Left colon (tissue), 2 donors: ENCODE measurements at places on chromosomes 5 and 9. TPM values are rescaled to one million over a fixed set of nuclear protein-coding genes. Genes with fewer than 3 reads are reported as not detected.
A peak's percentile ranks its signal among the peaks of the same experiment; 100 is the strongest.

- DNase-seq = no peak
Observed at GRCh38 chr5:59660737-59661136, 232.8 kb downstream of the PDE4D start.

GRCh38 chr5:147061431-147061830 lies 173.4 kb upstream of the STK32A start:
- no peak for DNase-seq

GRCh38 chr9:33379666-33380389 lies 22.5 kb downstream of the AQP7 start:
- no peak for DNase-seq

GRCh38 chr5:38739011-38739704 lies 106.7 kb upstream of the OSMR start:
- no peak for DNase-seq

- no peak for DNase-seq
Observed at GRCh38 chr5:16507716-16508115, 42.1 kb upstream of the ZNF622 start.

- DNase-seq = no peak
Observed at GRCh38 chr5:157913575-157913974, 54.6 kb upstream of the CLINT1 start.

- DNase-seq = peak; percentile 62
Observed at GRCh38 chr5:179858241-179858585, 404 bp downstream of the MRNIP start.

DNA sequence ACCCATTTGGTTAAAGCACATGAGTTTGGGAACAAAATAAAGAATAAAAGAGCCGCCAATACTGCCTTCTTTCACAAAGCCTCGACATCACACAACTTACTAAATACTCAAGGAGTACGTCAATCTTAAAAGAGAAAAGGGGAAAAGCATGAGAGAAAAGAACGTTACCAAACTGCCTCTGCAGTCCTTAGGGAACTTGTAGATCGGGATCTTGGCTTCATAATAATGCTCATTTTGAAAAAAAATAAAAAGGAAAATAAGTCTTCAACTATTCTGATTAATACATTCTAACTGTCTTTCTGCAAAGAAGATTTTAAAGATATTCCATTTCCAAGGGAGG lies 618.4 kb downstream of the PDE4D start:
- DNase-seq = no peak

GRCh38 chr5:177431317-177432142 lies 5.1 kb downstream of the GRK6 start:
- peak; percentile 72 for DNase-seq

DNA sequence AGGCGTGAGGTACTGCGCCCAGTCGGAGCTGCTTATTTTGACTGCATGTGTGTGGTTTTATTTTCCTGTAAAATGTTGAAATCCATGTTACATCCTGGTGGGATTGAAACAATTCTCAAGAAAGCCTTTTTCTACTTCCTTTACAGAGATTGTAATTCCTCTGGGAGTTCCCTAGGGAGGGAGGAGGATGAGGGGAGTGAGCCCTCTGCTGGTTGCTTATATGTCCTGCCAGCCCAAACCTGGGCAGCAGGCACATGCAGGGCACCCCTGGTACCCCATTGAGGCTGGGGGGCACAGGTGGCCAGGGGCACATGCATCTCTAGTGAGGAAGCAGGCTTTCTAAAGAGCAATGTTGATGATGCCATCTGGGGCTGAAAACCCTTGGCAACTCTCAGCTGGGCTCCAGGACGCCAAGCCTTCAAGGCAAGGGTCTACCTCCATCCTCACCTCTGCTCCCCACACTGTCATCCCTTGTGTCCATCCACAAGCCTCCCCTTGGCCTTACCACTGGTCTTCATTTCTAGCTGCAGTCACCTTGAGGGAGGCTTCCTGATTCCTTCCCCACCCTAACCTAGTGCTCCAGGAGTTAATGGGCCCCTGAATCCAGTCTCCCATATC lies 84.7 kb upstream of the TNFSF8 start:
- peak; percentile 51 for DNase-seq

- no peak for DNase-seq
Observed at GRCh38 chr9:133952598-133953550, 39.2 kb downstream of the VAV2 start.

GRCh38 chr9:89595646-89596045 lies 9.2 kb upstream of the GADD45G start:
- no peak for DNase-seq

- DNase-seq = no peak
Observed at GRCh38 chr5:139961435-139962157, 81.5 kb downstream of the NRG2 start.

GRCh38 chr5:180026320-180026719 lies 45.2 kb downstream of the RNF130 start:
- no peak for DNase-seq

GRCh38 chr5:37740331-37741066 lies 99.3 kb downstream of the GDNF start:
- DNase-seq = no peak

DNA sequence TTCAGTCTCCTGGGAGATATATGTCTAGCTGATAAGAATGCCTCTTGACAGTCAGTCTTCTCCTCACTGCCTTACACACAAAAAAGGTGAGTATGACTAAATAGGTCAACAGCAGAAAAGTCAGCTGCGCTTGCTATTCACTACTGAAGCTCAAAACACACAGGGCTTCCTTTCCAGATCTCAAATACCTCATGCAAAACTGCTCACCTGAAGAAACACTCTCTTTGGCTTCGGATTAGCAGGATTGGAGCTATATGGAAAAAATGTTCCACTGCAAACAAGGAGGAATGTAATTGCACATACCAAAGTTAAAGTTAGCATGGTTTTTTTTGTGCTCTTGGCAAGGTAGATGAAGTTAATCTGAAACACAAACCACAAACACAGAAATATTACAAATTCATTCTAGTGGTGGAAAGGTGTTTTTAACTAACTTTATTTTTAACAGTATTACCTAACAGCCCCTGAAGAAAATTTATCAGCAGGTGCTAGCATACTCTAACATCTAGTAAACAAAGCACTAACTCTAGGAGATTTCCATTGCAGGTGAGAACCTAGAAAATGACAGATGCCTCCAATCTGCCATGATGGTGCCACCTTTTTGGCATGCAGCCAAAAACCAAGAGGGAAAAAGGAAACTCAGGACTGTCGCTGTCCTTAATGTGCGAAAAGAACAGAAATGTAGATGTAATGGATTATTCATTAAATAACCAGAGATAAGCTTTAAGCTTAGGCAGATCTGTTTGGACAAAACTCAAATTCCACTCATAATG lies 31.8 kb downstream of the ERMP1 start:
- DNase-seq = peak; percentile 16

DNA sequence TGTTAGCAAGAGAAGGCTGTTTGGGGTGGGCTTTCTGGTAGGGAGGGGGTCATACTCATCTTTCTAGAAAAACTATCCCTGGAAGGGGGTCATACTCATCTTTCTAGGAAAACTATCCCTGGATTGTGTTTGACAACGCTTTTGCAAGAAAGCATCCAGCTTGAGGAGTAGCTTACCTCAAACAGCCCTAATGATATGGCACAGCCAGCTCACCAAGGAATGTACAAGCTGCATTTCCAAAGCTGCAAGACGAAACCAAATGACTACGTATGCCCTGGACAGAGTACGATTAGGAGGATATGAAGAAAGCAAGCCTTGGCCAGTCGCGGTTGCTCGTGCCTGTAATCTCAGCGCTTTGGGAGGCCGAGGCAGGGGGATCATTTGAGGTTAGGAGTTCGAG lies 63.4 kb downstream of the KLF4 start:
- no peak for DNase-seq

DNA sequence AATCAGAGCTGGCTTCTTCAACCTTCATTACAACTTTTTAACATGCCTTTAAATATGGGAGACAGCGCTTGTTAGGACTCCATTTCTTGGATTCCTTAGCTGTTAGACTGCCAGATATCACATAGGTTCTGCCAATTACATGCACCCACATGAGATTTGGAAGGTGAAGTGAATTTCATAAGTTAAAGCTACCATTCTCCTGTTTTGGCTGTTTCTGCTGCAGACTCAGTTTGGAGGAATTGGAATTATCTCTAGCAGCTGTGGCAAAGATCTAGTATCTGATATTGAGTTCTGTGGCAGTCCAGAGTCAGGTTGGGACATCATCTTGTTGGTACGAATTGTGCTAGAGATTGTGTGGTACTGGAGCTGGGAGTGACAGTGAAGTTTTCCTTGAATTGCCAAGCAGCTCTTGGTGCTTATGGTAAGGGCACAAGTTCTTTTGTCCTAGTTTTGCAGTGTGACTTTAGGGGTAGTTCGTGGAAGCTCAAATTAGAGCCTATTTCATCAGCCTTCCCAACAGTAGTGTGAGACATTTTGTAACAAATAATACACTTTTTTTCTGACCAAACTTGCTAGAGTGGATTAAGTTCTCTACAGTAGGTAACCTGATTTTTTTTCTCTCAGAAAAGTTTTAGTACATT lies 9.1 kb upstream of the PJA2 start:
- no peak for DNase-seq

GRCh38 chr5:677131-678101 lies 15.7 kb downstream of the TPPP start:
- no peak for DNase-seq

DNA sequence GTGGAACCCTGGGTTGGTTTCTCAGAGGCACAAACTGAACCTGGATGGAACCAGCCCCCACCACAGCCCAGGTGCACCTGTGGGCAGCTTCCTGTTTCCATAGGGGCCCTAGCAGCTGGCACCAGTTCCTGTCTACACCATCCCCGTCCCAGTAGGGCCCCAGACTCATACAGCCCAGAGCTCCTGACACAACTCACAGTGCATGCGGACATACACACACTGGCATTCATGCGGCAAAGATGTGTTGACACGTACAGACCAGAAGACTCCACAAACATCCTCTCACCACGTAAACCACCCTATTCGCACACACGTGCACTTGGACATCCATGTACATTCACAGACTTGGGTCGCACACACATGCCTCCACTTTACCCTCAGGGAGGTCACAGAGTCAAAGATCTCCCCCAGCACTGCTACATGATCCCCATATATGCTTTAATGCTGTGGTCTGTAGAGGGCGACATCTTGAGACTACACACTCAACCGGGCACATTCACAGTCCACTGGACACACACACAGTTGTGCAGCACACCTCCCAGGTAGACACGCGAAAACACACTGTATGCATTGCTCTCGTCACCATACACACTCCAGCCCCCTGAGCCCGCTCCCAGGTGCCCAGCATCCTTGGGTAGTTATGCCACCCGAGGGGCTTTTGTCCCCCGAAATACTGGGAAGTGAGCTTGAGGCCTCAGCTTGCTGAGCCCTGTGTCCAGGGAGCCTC lies 22.4 kb downstream of the CXXC5 start:
- DNase-seq = peak; percentile 41

DNA sequence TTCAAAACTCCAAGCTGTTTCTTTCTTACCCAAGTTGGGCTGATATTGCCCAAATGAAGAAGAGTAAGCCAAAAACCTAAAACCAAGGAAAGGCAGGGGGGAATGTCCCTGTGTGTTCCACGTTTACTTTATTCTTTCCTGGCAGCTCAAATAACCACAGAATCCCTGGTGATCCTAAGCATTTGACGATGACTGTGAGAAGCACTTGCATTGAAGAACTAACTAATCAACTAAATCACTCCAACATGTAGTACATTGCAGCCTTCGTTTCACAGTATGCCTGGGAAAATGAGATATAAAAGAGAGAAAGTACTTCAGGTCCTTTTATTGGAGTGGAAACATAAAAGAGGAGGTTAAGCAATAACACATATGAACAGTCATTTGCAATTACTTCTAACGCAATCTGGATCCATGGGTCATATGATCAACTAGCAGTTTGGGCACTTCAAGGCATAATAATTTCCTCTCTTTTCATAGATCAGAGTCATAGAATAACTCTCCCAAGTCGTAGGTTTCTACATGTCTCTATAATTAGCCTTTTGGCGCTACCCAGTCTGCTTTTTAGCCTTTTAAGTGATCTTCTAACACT lies 338.4 kb downstream of the TMEM167A start:
- no peak for DNase-seq

DNA sequence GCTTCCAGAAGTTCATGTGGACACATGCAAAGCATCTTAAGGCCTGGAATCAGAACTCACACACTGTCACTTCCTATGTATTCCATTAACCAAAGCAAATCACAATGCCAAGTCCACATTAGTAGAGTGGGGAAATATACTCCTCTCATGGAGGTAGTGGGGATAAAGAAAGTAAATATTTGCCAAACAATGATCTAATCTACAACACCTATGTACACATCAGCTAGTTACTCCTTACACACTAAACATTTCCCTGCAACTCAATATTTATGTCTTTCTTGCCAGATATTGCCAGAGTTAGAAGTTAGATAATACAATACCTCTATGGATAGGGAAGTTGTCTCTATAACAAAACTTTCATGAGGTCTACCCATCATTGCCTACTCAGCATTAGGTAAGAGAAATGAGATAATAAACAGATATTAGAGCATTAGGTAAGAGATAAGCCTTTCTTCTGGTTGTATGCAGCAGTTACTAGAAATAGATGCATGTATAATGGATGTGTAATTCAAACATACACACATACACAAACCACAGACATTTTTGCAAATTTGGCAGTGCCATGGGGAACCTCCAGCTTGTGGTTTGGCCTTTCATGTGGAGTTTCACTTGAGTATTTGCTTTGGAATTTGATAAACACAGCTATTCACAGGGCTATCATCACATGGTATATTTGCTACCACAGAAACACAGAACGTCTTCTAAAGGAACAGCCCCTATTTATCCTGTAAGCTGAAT lies 196.5 kb downstream of the TLE1 start:
- DNase-seq = no peak

GRCh38 chr5:14775857-14776256 lies 95.7 kb downstream of the ANKH start:
- peak; percentile 66 for DNase-seq

GRCh38 chr5:60535198-60535597 lies 164.8 kb downstream of the DEPDC1B start:
- no peak for DNase-seq

- no peak for DNase-seq
Observed at GRCh38 chr9:73805853-73806458, 654.3 kb downstream of the ANXA1 start.

PROP1 gene
- not detected for total RNA-seq

OR13C9 gene
- not detected for total RNA-seq

KCNV2 gene
- total RNA-seq = not detected

LCP2 gene
- 5.9 TPM for total RNA-seq

CD14 gene
- total RNA-seq = 65.7 TPM

SPINK5 gene
- 32.6 TPM for total RNA-seq

LTC4S gene
- total RNA-seq = 8.7 TPM

IL4 gene
- total RNA-seq = not detected

ALDH1A1 gene
- 105 TPM for total RNA-seq

PPP3R2 gene
- total RNA-seq = 0.12 TPM

RAB3C gene
- 2.2 TPM for total RNA-seq

SLC34A3 gene
- total RNA-seq = not detected

RNF183 gene
- total RNA-seq = 1.3 TPM

ZNF608 gene
- 16.2 TPM for total RNA-seq
